T-helper 22 cell (primary cell): ENCODE measurements at places on chromosomes 1 and 21.

DNA sequence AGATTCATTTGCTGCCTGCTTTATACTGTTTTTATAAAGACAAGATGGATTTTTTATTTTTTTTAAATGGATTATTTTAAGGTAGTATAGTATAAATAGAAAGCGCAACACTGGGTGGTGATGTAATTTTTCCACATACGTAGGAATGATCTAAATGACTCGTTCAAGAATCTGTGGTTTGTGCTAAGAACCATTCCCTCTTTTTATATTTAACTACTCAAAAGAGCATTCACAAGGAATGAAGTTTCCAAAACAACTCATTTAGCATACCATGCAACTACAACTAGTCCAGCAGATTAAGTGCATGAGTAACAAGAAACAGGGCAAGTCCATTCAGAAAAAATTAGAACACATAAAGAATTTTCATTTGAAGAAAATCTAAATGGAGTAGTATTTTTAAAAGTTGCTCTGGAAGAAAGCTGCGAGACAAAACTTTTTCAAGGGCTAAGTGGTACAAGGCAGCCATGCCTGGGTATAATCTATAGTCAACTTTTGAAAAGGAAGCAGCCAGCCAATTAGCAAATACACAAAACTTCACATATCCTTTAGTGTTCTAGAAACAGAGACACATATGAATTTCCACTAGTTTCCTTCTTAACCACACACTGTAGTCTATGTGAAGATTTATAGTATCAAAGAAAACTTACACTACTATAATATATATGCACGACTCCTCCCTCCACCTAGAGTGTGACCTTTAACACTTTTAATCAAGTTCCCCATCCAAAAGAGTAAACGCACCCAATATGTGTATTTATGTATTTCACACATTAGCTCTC, 23.4 kb downstream of the GTF2B start:
- DNase-seq: no peak

DNA sequence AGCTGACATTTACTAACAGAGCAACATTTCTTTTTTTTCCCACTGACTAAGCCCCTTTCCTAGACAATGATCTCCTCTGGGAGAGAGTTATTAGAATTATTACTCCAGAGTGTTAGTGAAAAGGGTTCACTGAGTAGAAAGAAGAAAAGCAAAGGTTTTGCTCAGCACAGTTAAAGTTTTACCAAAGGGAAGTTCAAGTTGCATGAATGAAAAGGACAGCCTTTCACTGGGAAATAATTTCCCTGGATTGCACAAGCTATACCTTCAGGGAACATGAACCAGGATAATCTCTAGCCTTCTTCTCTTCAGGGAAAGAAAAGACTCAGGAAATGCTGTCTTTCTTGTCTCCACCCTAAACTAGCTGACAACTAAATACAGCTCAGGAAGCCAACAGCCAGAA, 71.4 kb upstream of the ESRRG start:
- DNase-seq: no peak

DNA sequence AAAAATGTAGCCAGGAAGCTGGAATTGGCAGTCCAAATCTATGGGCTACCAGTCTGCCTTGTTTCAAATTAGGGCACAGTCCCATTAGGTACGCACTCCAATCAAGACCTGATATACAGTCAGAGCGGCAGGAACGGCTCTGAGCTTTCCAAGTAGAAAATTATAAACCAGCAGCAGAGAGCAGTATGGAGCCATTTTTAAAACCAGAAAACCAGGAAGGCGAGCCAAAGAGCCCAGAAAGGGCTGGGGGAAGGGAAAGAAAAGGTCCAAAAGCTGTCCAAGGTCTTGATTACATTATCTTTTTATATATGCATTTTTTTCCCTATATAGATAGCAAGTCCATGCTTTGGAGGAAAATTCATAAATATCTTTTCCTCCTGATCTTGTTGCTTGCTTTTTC, 719.0 kb downstream of the RWDD3 start:
- no peak for DNase-seq

- no peak for DNase-seq
These were observed 3.4 kb upstream of the ZP4 start for GRCh38 chr1:237894131-237894530.

DNA sequence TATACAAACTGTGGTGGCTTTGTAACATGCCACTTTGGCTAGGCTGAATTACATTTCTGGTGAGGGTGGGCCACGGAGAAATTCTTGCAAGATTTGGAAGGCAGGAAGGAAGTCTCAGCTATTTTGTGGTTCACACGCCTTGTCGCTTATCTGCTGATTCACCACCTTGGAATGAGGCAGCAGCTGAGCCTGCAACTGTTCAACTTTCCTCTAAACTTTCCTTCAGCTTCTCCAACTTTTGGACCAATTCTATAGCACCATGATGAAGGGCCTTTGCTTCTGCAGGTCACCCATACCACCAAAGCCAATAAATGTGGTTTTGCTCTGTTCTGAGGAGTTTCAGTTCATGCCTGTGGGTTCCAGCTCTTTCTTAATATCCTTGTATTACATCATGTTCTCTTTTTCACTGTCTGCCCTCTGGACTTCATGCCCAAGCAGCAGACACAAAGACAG, 337.6 kb upstream of the SNX7 start:
- DNase-seq: no peak

GRCh38 chr21:43850728-43851295, 14.2 kb upstream of the AGPAT3 start:
- no peak for DNase-seq

GRCh38 chr1:41700986-41701535, 216.6 kb upstream of the EDN2 start:
- DNase-seq: no peak

DNA sequence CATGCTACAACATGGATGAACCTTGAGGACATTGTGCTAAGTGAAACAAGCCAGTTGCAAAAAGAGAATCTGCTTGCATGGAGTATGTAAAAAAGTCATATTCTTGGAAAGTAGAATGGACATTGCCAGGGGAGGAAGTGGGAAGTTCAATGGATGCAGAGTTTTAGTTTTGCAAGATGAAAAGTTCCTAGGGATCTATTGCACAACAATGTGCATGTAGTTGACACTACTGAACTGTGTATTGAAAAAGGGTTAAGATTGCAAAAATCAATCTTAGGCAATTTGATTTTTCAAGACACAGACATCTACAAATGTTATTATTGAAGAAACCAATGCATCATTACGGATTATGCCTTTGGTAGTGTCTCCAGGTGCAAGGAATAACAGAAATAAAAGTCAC, 50.3 kb upstream of the MAGI3 start:
- DNase-seq: no peak

DNA sequence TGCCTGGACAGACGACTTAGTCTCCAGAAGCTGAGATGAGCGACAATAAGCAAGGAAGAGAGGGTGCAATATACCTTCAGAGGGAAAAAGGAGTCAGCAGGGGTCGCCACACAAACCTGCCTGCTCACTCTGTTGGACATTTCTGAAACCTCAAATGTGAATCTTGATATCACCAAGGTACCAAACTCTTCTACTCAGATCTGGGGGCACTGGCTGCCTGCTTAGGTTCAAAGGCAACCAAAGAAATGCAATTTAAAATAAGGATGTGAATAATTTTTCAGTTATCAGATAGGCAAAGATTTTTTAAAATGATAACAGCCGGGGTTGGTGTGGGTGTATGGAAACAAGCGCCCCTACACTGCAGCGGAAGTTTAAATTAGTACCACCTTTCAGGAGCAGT, 164.2 kb downstream of the HIVEP3 start:
- no peak for DNase-seq

DNA sequence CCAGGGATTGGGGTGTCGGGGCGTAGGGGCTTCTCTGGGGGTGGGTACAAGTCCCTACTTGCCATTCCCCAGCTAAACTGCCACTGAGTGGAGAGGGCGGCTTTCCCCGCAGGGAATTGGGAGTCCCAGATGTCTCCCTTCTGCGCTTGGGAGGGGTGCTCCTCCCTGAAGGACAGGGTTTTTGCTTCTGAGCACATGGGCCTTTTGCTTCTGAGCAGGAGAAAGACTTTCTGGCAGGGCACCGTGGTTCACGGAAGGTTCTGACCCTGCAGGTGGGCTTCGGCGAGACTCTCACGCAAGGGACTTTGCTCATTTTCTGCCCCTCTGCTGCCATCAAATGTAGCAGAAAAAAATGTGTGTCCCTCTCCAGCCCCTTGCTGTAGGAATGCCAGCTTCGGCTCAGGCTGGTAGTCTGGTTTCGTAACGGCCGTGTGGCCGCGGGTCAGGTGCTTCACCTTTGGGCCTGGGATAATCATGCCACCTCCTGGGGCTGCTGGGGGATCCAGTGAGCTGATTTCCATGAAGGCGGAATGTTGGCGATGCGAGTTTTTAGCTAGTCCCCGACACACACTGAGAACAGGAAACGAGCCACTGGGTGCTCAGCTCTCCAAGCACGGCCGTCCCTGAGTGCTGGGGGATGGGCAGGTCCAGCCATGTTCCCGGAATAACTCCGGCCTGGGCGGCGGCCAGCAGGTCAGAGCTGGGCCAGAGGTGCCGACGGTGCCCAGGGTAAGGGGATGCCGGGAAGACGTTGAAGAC, 364.0 kb downstream of the CAMTA1 start:
- no peak for DNase-seq

GRCh38 chr1:115531631-115532264, 110.0 kb upstream of the VANGL1 start:
- DNase-seq: no peak

GRCh38 chr1:224427346-224427745, 7.3 kb downstream of the WDR26 start:
- DNase-seq: no peak
